ENCODE measurements at places on chromosomes 2 and 18.
A peak's percentile ranks its signal among the peaks of the same experiment; 100 is the strongest.

DNA sequence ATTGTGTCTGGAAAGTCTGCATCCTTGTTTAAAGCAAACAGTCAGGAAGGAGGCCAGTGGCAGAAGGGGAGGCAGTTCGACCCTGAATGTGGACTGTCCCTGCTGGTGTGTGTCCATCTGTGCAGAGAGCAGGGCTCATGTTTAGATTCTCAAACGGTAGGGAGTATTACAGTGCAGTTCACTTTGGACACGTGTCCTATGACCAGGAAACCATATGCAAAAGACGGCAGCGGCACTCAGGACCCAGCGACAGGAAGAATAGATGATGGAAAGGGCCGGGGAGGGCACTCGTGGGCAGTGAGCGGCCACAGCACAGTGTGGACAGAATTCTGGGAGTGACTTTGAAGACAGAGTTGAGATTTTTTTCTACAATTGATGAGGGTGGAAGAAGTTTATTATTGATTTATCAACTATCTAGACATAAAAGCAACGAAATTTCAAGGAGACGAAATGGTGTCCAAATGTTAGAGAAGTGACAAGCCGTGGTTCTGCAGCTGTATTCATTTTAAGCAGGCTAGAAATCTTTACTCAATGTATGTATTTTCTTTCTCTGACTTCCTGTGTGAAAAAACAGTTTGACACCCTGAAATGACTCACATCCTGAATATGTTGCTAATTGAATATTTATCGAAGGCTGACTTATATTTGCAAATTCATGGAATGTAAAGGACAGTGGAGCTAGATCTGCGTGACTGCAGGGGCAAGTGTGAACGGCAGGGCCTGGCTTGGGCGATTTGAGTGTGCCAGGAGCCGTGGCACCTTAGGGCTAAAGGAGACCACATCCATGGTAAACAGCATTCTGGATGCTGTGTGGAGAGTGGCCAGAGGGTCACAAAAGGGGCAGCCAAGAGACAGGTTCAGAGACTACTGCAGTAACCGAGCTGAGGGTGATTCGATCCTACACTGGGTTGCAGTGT is 214.2 kb downstream of the PTGR3 start:
- peak; percentile 11 for DNase-seq

- DNase-seq, result no peak
Observed at GRCh38 chr2:128036748-128037607, 9.1 kb upstream of the SAP130 start.

GRCh38 chr2:217407362-217407761 is 547.5 kb upstream of the TNP1 start:
- DNase-seq, result no peak

DNA sequence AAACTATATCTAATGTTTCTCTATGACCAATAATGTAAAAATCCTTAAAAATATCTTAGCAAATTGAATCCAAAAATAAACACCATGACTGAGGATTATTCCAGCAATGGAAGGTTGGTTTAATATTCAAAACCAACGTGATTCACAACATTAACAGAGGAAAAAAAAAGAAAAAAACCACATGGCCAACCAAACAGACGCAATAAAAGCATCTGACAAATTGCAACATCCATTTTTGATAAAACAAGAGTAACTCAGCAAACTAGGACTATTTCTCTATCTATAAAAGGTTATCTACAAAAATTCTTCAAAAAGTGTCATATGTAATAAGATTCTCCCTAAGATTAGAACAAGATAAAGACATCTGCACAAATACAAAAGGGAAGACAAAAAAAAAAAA is 28.9 kb downstream of the PPP3R1 start:
- no peak for DNase-seq
